ENCODE measurements at places on chromosomes 11 and 22.

GRCh38 chr11:2991452-2992233, 486 bp downstream of the NAP1L4 start:
- no peak for DNase-seq

DNA sequence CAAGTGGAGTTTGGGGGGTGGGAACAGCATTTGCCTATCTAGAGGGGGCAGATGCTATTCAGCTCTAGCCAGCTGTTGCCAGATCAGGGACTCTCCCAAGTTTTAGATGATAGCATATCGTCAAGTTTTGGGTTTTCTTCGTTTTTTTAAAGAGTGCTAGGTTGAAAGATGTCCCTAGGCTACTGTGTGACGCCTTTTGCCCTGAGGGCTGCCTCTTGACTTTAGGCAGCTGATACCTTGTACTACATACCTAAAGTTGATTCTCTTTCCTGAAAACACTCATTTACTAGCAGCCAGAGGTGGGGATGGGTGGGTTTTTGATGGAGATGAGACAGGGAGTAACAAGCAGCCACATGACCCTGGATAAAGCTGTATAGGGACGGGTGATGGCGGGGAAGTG, 87.1 kb downstream of the ABTB2 start:
- no peak for DNase-seq

GRCh38 chr11:66188580-66188979, 79.9 kb upstream of the RAB1B start:
- peak; percentile 72 for DNase-seq

GRCh38 chr22:30040499-30041260, 39.6 kb upstream of the HORMAD2 start:
- no peak for DNase-seq

GRCh38 chr11:125724125-125724524, 22.0 kb upstream of the PATE1 start:
- DNase-seq, result peak; percentile 11

- DNase-seq, result peak; percentile 64
These were observed 32.4 kb downstream of the NF2 start for GRCh38 chr22:29635734-29636357.

DNA sequence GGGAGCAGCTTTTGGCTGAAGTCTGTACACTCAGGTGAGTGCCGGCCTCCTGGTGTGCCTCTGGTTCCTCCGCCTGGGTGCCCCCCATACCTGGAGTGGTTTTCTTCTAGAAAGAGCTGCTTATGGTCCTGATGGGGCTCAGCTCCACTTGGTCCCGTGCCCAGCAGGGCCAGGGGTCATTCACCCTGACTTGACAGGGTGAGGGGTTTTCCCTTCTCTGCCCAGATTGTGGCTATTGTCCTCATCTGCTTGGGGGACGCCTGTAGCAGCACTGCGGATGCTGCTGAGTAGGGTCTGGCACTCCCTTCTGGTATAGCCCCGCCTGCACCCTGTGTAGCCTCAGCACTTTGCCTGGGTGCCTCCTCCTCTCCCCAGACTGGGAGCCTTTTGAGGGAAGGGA, 8.2 kb downstream of the OMP start:
- no peak for DNase-seq

- peak; percentile 49 for DNase-seq
These were observed 679 bp downstream of the TUG1 start for GRCh38 chr22:30969532-30970355.

GRCh38 chr11:3207526-3208189, 11.0 kb downstream of the MRGPRG start:
- DNase-seq, result no peak

DNA sequence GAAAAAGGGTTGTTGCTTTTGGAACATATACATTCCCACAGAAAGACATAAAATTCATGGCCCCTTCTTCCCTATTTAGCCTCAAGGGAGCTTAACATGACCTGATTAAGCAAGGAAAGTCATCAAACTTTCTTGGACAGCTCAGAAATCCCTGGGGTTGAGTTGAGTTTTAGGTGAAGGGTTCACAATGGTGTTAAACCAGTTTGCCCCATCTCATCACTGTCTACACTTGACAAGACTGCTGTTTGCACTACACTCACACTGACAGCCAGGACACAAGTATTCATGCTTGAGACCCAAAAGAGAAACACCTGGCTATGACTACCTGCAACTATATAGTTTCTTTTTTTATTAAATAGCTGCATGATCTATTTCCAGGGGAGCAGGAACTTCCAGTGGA, 209.8 kb upstream of the TMEM45B start:
- DNase-seq, result no peak

- peak; percentile 93 for DNase-seq
These were observed 96.3 kb downstream of the SWAP70 start for GRCh38 chr11:9760193-9760575.

- DNase-seq, result peak; percentile 56
These were observed 18.6 kb upstream of the SCN2B start for GRCh38 chr11:118194835-118195627.

GRCh38 chr11:74521666-74522252, 28.2 kb upstream of the LIPT2 start:
- DNase-seq, result no peak

DNA sequence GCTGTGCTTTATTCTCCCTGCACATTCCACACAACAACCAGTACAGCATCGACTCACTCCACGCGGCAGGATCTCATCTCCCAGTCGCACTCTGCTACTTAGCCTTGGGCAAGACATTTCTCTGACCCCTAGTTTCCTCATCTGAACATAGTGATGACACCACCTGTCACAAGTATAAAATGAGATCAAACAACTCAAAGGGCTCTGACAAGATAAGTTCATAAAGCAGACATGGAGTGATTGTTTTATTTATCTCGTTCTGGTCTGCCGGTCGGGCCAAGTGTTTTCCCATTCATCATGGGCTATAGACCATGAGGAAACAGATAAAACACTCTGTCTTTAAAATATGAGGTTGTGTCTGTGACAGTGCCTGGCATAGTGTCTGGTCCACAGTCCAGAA, 35.0 kb downstream of the DSCAML1 start:
- DNase-seq, result no peak

DNA sequence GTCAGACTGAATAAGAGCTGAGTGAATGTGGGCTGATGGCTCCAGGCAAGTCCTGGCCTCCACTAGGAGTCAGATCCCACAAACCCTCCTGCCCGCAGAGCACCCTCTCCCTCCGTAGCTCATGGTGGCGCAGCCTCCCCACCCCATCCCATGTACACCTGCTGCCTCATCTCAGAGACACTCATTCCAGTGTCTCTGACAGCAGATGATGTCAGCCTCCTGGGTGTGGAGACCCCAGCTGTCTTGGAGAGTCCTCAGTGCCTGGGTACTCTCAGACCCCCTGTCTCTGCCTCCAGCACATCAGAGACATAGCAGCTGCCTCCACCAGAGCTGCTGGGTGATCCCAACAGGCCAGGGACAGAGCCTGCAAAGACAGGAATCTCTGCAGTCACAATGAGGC, 9.5 kb downstream of the IGLL5 start:
- no peak for DNase-seq

DNA sequence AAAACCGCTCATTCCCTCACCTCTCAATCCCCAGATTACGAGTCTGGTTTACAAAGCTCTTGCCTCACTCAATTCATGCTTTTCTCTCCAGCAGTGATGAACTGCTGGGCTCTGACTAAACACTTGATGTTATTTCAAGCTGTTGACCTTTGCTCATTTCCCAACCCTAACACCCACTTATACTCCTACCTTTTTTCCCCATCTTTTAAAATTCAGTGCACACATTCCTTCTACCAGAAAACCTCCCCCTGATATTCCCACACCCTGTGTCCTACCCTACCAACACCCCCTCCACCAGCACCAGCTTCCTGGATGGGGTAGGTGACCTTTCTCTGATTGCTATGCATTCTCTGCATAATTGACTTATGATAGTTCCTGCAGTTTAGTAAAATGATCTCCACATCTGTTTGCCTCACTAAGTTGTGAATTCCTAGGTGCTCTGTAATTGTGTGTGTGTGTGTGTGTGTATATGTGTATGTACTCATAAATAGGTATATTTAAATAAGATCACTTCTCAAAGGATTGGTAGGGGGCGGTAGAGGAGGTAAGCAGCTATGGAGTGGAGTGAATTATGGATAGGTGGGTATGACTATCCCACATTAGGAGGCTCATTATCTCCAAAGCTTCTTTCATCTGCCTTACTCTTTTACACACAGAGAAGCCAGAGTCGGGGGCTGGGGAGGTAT, 842 bp downstream of the HEPACAM start:
- DNase-seq, result peak; percentile 92

GRCh38 chr22:43090130-43090789, 1.1 kb upstream of the TTLL1 start:
- DNase-seq, result peak; percentile 87

- no peak for DNase-seq
These were observed 17.1 kb downstream of the MTNR1B start for GRCh38 chr11:92986585-92986984.

DNA sequence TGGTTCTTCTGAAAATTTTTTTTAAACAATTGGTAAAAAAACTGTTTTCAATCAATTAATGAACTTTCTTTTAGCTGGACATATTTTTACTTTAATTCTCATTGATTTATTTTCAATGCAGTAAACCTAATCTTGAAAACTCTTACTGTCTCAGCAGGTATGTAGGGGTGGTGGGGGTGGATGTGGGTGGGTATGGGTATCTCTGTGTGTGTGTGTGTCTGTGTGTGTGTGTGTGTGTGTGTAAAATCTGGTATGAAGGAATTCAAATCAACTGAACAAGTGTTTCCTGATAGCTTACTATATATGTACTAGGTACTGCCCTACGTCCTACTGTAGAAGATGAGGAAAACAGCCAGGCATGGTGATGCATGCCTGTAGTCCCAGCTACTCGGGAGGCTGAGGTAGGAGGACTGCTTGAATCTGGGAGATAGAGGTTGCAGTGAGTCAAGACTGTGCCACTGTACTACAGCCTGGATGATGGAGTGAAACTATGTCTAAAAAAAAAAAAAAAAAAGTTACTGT, 75.5 kb downstream of the MRTFA start:
- no peak for DNase-seq

DNA sequence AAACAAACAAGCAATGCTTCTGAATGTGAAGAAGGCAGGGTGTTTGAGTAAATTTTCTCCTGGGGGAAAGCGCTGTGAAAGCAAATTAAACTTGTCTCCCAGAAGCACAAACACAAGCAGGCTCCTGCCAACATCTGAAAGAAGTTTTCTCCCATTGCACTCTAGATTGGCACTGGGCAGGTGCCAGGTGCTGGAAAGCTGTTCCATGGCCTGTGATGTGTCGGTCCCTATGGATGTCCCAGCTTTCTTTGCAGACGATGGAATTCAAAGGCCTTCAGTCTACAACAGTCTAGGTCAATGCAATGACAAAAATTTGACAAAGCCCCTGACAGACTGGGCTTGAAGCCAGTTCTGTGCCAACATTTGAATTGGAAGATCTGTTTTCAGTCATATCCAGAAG, 246.1 kb upstream of the NARS2 start:
- no peak for DNase-seq

DNA sequence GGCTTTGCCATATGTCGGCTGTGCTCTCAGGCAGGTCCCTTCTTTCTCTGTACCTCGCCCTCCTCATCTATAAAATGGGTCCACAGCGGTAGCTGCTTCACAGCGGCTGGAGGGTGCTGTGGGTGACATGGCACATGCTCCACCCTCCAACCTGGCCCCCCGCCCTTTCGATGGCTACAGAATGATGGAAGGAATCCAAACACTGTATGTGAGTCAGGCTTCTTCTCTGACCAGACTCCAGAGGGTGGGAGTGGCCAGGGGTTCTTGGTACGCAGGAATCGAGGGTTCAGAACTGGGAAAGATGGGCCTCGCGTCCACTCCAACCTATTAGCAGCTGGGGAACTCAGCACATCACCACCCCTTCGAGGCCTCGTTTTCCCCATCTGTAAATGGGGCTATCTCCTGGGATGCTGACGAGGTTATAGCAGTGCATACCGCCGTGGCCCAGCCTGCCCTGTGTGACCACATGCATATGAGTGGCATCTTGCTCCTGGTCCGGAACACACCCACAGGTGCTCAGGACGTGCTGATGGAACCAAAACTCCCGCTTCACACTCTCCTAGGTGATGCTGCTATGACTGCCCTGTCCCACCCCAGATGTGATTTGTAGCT, 26.4 kb downstream of the MN1 start:
- no peak for DNase-seq

DNA sequence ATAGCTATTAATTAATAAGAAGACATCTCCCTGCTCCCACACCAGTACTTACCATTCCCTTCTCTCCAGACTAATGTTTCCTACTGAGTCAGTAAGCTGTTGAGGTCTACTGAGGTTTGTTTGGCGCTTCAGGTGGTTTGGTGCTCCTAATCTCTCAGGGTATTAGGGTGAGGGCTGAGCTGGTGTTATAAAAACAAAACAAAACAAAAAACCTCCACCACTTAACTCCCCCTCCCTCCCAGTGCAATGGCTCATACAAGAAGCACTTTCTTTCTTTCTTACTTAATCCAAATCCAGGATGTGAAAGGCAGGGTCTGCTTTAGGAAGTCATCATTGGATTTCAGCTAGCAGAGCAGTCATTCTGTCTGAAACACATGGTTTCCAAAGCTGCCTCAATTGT, 15.3 kb downstream of the CSTPP1 start:
- DNase-seq, result no peak

DNA sequence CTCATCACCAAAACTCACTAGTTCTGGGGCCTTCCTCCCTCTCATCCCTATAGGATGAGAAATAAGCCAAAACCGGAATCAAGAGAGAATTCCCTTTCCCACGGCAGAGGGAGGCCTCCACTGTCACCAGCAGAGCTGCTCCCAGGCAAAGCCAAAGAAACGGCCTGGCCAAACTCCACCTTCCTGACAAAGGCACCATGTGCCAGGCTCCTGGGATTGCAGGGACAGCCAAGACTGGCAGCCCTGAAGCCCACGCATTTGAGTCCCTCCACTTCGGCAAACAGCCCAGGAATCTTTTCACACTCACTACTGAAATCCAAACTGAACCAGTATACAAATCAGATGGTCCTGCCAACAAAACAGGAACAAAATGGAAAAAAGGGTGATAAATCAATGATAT, 6.1 kb downstream of the SMCO4 start:
- DNase-seq, result no peak

DNA sequence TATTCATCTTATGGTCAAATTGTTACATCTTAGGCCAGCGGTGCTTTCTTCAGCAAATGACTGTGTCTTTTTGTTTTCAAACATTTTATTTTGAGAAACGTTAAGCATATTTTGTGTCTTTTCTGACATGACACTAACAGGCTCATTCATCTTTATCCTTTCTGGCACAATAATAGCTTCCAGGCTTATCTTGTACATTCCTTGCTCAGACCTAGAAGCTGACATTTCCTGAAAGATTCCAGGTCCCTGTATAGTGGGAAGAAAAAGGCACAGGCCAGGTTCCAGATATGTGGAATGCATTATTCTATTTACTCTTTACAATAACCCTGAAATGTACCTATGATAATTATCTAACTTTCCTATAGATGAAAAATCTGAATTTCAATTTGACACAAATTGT, 379.1 kb upstream of the B3GAT1 start:
- DNase-seq, result no peak
